ENCODE measurements at places on chromosomes 16 and 17.
A peak's percentile ranks its signal among the peaks of the same experiment; 100 is the strongest.

GRCh38 chr17:79597040-79597439 lies 13.8 kb downstream of the RBFOX3 start:
- DNase-seq: no peak

DNA sequence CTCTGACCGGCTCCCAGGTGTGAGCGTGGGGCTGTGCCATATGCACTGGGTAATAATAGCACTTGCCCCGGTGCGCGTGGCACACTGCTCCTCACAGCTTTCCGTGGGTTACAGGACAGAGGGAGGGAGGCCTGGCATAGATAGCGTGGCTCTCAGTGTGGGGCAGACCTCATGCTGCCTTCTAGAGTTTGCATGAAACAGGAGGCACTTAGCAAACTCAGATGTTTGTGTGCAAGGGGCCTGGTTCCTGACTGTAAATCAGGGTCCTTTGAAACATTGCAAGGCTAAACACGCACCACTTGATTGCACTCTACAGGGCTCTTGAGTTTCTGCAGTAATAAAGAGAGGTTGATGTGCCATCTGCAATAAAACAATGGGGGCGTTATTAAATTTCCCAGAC lies 101.7 kb downstream of the RPTOR start:
- DNase-seq: no peak

- no peak for DNase-seq
Observed at GRCh38 chr17:1467898-1468492, 12.0 kb upstream of the CRK start.

- no peak for DNase-seq
Observed at GRCh38 chr16:3954411-3954921, 74.0 kb upstream of the CREBBP start.

DNA sequence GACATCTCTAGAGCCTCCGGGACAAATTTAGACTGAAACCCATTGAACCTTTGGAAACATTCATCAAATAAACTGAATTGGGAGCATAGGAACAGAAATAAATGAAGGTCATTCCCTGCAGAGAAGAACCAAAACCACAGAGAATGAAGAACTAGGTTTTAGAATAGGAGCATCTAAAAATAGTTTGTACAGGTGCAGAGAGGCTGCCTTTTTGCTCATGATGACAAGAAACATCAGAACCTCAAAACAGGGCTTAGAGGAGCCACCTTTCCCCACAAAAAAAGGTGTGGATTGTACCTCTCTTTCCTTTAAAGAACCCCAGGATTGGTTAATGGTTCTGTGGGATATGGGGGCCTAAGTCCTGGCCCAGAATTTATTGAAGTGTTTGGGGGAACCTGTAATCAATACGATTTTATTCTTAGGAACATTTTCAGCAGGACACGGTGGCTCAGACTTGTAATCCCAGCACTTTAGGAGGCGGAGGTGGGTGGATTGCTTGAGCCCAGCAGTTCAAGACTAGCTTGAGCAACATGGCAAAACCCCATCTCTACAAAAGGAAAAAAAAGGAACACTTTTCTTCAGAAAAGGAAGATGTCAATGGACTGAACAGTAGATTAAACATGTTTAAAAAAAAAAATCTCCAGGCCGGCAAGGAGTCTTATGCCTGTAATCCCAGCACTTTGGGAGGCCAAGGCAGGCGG lies 37.7 kb upstream of the SLC47A1 start:
- DNase-seq: no peak

DNA sequence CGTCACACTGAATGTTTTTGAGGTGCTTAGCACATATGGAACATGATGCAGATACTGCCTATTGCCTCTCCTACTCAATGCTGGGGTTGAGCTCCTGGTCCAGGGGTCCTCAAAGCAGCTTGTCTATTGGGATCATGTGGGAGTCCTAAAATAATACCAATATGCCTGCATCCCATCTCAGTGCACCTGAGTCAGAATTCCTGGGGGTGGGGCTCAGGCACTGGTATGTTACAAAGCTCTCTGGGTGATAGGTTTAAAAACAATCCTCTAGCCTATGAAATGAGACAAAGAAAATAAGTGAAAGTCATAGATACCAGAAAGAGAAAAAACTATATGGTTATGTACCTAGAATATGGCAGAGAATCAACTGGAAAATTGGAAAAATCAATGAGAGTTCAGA lies 156.6 kb upstream of the NLRP1 start:
- DNase-seq: no peak

DNA sequence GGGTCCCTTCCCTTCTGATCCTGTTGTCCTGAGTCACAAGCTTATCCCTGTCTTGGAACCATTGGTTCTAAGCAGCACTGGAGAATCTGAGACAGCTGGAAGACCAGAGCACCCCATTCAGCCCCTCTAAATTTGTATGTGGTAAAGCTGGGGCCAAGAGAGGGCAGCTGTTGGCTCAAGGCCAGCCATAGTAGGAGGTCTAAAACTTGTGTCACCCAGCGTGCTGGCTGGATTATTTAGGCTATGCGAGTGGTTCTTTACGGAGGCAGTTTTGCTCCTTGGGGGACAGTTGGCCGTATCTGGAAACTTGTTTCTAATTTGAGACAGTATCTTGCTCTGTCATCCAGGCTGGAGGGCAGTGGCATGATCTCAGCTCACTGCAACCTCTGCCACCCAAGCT lies 69.6 kb upstream of the GSE1 start:
- DNase-seq: no peak

- no peak for DNase-seq
Observed at GRCh38 chr16:12289175-12290063, 312.9 kb downstream of the SNX29 start.

- DNase-seq: no peak
Observed at GRCh38 chr17:81647640-81648012, 8.7 kb downstream of the PDE6G start.

- no peak for DNase-seq
Observed at GRCh38 chr16:68190736-68191510, 45.0 kb downstream of the ESRP2 start.

DNA sequence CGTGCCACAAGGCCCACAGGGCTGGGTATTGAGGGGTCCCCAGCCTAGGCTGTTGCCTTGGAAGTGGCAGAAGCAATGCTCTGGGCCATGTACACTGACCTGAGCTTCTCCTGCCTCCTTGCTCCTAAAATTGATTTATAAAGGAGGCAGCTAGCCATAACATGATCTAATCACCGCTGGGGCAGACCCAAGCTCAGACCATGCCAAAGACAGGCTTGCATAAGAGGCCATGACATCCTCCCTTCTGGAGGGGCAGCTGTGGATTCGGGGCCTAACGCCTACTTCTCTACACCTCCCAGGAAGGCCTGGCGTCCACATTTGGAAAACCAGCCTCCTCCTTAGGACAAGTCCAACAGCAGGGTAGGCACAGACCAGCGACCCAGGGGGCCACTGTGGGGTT lies 12.3 kb downstream of the HSD11B2 start:
- no peak for DNase-seq

- DNase-seq: no peak
Observed at GRCh38 chr16:50643192-50643591, 37.9 kb downstream of the SNX20 start.

DNA sequence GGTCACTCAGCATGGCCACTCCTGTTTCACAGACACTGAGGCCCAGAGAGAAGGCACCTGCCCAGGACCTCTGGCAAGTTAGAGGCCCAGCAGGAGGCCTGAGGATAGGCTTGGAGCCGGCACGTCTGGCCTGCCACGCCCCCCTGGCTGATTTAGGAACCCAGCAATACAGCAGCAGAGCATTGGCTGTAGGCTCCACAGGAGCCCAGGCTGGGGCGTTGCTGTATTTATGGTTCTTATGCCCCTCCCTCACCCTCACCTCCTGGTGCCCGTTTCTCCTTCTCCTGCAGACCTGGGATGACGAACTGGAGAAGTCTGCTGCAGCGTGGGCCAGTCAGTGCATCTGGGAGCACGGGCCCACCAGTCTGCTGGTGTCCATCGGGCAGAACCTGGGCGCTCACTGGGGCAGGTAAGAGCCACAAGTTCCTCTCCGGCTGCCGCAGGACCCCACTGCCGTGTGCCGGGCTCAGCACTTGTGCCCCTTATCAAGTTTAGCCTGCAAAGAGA lies 25.8 kb downstream of the CRISPLD2 start:
- no peak for DNase-seq

GRCh38 chr17:17942846-17943245 lies 29.4 kb downstream of the TOM1L2 start:
- no peak for DNase-seq

GRCh38 chr17:40341808-40342503 lies 22.6 kb downstream of the GJD3 start:
- DNase-seq: no peak

- no peak for DNase-seq
Observed at GRCh38 chr16:17031484-17032268, 439.1 kb downstream of the XYLT1 start.

DNA sequence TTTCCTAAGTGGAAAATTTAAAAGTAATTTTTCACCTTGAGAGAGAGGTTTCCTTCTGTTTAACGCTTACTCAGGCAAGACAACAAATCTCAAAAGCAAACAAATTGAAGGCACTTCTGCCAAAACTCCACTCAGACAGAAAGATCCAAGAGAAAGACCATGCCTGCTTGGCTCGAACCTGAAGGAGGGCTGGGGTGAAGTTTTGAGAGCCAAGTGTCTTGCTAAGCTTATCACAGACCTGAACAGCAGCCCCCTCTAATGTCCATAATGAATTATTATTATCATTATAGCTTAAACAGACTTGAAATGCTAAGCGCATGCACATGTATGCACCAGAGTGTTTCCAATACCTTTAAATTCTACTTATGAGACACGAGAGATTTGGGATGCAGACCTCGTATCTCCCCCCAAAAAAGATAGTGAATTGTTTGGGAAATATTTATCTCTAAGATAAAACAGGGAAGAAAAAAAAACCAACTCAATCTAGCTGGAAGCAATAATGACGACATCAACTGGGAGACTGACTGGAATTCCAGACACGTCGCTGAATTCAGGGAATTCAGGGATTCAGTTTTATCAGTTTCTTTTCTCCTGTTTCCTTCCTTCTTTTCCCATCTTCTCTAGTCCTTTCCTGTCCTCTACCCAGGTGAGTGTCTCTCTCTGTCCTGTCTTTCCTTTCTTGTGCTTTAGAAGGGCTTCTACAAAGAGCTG lies 473.2 kb downstream of the RBFOX1 start:
- no peak for DNase-seq

DNA sequence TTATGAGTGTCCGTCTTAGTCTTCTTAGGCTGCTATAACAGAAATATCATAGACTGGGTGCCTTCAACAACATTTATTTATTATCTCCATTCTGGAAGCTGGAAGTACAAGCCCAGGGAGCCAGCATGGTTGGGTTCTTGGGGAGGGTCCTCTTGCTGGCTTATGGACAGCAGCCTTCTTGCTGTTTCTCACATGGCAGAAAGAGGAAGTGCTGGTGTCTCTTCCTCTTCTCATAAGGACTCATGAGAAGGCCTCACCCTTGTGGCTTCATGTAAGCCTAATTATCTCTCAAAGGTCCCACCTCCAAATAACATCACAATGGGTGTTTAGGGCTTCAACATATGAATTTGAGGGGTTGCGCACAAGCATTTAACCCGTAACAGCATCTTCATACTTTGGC lies 207.0 kb upstream of the COX10 start:
- no peak for DNase-seq

GRCh38 chr16:85536073-85536410 lies 77.1 kb upstream of the GSE1 start:
- DNase-seq: no peak

DNA sequence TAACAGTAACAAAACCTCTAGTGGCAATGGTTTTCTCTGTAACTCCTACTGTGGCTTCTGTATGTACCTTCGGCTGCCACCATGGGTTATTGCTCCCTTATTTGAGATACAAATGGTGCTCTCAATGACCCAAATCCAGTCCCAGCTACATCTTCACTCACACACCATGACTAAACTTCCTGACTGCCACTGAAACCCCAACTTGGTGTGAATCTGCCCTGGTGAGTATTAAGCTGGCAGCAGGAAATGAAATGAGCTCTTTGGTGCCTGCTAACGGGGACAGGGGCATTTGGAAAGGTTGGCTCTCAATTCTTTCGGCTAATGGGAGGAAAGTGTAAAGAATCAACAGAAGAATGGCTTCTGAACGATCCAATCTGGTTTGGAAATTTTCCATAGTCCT lies 7.5 kb upstream of the SLC35B1 start:
- DNase-seq: peak; percentile 27

DNA sequence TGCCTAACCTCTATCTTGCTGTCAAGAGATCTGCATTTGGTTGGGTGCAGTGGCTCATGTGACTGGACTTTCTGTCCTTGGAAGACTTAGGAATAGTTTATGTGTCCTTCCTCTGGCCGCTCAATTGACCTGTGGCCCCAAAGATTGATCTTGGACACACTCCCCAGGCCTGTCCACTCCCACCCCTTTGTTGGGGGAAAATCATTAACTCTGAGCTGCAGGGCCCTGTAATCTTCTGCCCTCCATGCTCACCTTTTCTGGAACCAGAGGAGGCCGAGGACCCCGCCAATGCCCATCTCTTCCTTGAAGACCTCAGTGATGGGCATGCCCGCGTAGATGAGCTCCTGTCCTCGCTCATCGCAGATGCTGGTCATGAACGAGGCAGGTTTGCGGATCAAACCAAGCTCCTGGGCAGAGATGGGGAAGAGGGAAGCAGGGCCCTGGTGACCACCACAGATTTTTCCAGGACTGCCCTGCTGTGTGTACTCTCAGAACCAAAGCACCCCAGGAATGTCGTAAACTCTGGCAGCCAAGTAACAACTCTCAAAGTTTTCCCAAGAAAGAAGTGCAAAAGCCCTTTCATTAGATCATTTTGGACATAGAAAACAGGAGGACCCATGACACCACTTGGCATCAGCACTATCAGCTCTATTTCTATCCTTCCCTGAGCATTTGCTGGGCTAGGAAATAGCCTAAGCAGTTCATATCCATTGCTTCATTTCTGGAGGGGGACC lies 8.5 kb upstream of the KLHL11 start:
- DNase-seq: no peak

GRCh38 chr17:62737513-62737912 lies 70.6 kb downstream of the MARCHF10 start:
- peak; percentile 45 for DNase-seq

DNA sequence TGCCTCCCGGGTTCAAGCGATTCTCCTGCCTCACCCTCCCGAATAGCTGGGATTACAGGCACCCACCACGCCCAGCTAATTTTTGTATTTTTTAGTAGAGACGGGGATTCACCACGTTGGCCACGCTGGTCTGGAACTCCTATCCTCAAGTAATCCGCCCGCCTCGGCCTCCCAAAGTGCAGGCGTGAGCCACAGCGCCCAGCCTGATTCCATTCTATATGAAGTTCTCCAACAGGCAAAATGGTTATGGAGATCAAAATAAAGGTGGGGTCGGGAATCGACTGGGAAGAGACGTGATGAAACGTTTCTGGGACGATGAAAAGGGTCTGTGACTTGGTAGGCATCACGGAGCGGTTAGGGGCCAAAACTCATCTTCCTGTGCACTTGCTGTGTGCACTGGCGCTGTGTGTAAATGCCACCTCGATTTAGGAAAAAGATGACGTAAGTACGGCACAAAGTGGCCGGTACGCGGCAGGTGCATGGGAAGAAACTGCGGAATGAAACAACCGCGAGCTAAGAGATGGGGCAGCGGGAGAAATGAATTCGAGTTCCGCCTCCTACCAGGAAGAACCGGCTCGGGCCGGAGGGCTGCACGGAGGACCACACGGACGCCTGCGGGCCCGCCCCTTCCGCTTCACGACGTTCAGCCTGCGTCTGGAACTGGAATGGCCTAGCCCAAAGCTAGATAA lies 1.6 kb downstream of the TP53 start:
- DNase-seq: peak; percentile 90

All from stimulated activated CD4-positive, alpha-beta T cell treated with anti-CD3 and anti-CD28 coated beads, Interleukin-2, amount 100 ng/mL, for 24 hours (primary cell).